ENCODE measurements at places on chromosomes 5 and 9.

GRCh38 chr9:126108240-126108639 lies 218.4 kb upstream of the MVB12B start:
- DNase-seq = no peak

GRCh38 chr5:145800181-145800580 lies 35.0 kb downstream of the PRELID2 start:
- no peak for DNase-seq

DNA sequence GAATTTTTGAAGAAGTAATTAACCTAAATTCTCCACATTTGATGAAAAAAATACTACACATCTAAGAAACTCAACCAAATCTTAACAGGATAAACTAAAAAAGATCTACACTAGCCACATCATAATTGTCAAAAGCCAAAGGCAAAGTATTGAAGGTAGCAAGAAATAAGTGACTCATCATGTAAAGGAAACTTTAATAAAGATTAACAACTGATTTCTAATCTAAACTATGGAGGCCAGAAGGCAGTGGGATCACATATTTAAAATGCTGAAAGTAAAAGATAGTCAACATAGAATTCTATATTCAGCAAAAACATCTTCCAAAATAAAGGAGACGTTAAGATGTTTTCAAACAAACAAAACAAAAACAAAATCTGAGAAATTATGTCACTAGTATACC lies 2002.9 kb downstream of the MAT2B start:
- DNase-seq = no peak

DNA sequence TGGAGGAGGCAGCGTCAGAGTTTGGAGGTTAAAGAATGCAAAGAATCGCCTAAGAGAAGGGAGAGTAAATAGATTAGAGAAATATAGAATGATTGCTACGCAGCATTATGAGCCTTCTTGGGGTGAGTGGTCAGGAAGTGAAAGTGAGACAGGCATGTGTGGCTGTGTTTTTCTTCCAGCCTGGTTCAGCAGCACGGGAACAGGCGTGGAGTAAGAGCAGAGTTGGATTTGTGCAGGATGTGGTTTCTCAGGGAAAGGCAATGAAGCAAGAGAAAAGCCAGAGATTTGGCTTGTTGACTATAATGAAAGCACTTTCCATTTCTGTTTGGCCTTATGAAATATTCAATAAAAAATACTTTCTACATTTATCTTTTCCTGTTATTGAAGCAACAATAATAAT lies 34.3 kb upstream of the FRMD3 start:
- DNase-seq = peak; percentile 18

GRCh38 chr9:112380102-112380824 lies at the start of gene HSDL2:
Gene HSDL2, plus strand, starts transcription at chr9:112380108. Its CDS starts 56 bp downstream, at chr9:112380164.
- no peak for DNase-seq

DNA sequence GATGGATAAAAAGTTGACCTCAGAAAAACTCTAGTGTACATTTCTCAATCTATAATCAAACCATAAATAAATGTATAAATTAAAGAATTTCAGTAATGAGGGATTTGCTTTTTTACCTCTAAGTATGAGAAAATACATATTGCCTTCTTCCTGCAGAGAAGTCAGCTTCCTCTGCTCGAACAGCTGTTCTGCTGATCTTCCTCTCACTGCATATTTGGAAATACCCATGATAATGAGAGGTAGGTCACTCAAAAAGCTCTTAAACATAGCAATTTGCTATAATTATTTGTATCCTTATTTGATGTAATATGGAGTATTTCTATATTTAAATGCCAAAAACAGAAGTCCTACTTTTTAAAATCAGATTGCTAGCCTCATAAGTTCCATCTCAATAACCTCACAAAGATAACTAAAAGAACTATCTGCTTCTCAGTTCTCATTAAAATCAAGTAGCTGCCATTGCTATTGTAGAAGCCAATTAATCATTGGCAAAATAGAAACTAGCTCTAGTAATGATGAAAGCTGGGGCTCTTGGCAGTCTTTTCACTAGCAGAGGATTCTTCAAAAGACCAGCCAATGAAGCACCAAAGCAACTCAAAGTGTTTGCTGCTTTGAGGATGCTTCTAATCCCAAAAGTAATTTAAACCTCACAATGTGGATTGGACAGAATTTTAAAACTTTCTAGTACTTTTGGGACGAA lies 35.7 kb upstream of the OR13D1 start:
- no peak for DNase-seq

GRCh38 chr9:89277454-89277853 lies 33.5 kb upstream of the CKS2 start:
- peak; percentile 48 for DNase-seq
